ENCODE measurements at places on chromosomes 11 and 22. TPM values are rescaled to one million over a fixed set of nuclear protein-coding genes. Genes with fewer than 3 reads are reported as not detected.

- no peak for DNase-seq
These were observed 8.5 kb downstream of the ACAD8 start for GRCh38 chr11:134261626-134262488.

DNA sequence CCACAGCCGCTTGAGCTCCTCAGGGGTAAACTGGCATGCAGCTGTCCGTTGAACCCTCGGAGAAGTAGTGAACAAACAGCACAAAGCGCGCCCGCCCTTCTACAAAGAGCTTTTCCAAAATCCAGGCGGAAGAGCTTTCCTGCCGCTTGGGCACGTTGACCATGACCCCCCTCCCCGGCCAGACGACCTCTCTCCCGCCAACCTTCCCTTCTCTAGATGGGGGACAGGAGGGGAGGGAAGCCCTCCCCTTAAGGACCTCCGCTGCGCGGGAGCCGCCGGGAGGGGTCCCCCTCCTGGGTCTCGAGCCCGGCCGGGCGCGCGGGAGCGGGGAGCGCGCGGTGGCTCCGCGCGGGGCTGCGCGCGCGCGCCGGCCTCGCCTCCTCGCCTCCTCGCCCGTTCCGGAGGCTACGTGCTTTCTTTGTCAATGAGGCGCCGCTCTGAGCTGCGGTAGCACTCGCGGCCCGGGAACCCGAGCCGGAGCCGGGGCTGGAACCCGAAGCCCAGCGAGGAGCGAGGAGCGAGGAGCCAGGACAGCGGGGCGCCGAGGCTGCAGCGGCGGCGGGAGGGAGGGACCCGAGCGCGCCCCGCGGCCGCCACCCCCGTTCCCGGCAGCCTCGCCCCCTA, 118.6 kb downstream of the HIPK3 start:
- no peak for DNase-seq

DNA sequence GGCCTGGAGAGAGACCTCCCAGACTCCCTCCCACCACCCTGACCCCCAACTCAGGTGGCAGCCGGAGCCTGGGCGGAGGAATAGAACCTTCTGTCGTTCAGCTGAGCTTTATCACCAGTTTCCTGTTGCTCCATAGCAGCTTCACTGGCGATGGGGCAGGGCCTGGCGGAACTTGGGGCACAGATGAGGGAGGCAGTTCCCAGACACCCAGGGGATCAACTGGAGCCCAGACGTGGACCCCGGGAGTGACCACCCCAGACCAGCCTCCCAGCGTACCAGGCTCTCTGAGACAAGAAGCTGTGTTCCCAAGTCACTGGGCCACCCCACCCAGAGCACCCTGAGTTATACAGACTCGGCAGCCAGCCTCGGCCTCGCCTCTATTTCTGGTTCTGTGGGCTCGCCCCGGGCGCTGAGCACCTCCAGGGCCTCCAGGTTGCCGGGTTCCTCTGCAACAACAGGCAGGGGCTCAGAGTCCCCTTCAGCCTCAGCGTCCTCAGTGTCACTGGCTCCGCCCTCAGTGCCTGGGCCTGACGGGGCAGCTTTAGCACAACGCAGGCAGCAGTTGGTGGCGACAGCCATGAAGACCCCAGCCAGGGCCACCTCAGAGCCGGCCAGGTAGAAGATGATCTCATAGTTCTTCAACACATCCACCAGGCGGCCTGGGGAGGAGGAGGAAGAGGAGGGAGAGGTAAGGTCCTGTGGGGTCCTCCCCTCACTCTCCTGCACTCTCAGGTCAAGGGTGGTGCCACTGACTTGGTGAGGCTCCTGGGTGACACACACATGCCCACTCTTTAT, 5.7 kb downstream of the SLC16A8 start:
- DNase-seq = no peak

GRCh38 chr22:37281646-37282384, 493 bp upstream of the CYTH4 start:
- no peak for DNase-seq

The PKP3 gene
- 23.9 TPM for total RNA-seq

The CTSW gene
- not detected for total RNA-seq

The MAPK8IP2 gene
- total RNA-seq = 1.0 TPM

The YAP1 gene
- 120 TPM for total RNA-seq

The SPI1 gene
- total RNA-seq = 0.14 TPM

The CD59 gene
- total RNA-seq = 469 TPM

The ABCC8 gene
- total RNA-seq = not detected
